ENCODE measurements at places on chromosomes 4 and X.

GRCh38 chr4:84852081-84852480, 114.4 kb downstream of the WDFY3 start:
- no peak for DNase-seq

DNA sequence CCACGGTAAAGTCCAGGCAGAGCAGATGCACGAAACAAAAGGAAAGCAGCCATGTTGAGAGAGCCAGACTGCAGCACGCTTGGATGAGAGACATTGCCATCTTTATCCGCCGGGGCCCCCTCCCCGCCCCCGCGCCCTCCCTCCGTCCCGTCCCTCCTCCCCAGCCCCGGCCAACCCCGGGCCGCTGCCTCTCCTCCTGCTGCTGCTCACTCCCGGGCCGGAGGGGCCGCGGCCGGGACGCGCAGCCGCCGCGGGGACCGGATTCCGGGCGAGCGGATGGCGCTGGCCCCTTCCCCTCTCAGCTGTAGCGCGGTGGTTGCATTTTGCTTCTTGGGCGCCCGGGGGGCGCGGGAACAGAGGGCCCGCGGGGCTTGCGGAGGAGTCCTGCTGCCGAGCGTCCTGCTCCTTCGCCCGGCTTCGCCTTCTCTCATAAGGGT, 542 bp downstream of the RNF150 start:
- no peak for DNase-seq

DNA sequence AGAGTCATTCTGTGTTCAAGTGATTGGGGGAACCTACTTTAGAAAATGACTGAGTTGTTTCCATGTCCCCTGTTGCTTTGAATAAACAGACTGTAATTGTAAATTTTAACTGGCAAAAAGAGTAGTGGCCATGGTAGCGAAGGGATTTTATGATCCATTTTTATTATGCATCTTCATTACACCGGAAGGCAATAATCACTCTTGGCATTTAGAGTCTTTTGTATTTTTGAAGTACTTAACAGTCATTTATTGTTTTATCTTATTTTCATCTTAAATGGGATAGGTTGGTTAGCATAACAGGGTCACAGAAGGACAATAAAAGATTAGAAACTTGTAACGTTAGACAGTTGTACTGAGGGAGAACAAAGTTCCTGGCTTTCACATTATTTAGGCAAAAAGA, 11.0 kb upstream of the OTC start:
- DNase-seq = no peak

GRCh38 chrX:25383196-25383595, 367.4 kb upstream of the ARX start:
- no peak for DNase-seq

- no peak for DNase-seq
These were observed 23.7 kb upstream of the NUDT6 start for GRCh38 chr4:122946142-122946541.

- no peak for DNase-seq
These were observed 26.6 kb downstream of the DRD5 start for GRCh38 chr4:9808077-9808476.

GRCh38 chr4:106409901-106410889, 41.6 kb upstream of the GIMD1 start:
- DNase-seq = no peak

DNA sequence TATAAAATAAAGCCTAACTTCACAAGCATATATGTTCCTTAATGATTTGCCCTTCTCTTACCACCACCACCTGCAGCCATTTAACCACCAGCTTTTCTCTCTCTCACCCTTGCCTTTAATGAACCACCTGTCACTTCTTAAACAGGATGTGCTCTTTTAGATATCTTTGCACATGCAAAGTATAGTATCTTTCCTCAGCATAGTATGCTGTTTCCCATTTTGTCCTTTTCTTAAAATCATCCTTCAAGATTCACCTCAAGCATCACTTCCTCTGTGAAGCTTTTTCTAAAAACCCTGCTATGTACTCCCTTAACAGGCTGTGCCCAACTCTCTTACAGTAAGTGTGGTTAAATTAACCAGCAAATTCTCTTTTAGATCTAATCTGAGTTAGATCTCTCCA, 8.2 kb upstream of the CNOT6L start:
- DNase-seq = no peak

DNA sequence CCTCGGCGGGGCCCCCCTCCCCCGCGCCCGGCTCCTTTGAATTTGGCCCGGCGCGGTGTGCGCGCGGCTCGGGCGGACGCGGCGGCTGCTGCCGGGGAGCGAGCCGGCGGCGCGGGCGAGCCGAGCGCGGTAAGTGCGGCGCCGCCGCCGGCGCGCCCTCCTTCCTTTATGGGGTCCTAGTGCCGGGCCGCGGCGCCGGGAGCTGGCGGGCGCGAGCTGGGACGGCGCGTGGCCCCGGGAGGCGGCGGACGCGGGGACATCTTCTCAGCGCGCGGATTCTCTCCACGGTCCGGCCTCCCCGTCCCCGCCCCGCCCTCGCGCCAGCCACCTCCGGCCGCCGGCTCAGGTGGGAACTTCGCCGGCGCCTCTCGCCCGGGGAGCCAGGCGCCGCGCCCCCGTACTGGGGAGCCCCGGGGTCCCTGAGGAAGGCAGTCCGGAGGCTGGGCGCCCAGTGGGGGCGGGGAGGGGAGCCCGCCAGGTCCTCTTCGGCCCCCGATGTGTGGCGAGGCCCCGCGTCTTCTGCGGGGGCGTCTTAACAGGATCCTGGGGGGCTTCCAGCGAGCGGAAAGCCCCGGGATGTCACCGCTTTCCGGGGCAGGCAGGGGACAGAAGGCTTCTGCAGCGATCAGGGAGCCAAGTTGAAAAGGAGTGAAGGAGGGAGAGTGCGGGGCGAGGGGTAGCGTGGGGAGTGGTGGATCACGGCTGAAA, 98.4 kb upstream of the TENM3 start:
- DNase-seq = peak; percentile 31

GRCh38 chrX:368811-369562, 17.7 kb downstream of the PPP2R3B start:
- no peak for DNase-seq

GRCh38 chr4:40114206-40114605, 57.6 kb downstream of the N4BP2 start:
- no peak for DNase-seq

- DNase-seq = peak; percentile 6
These were observed 95.4 kb upstream of the MAML3 start for GRCh38 chr4:140249351-140249750.

- DNase-seq = no peak
These were observed 408.5 kb downstream of the GLUD2 start for GRCh38 chrX:121455890-121456289.

DNA sequence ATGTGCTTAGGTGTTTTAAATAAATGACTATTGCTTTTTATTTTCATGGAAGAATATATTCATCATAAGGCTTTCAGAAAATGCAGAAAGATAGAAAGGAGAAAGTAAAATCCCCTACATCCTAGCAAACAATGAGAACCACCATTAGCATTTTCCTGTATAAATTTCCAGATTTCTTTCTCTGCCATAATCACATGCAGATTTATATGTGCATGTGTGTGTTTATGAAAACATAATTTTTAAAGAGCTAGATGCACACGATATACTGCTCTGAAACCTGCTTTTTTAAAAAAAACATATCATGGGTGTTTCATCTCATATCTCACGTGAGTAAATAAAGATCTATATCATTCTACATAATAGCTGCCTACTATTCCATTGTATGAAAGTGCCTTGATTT, 26.4 kb upstream of the PPARGC1A start:
- no peak for DNase-seq

- no peak for DNase-seq
These were observed 105.6 kb downstream of the EFNB1 start for GRCh38 chrX:68934421-68934820.

GRCh38 chr4:52554612-52555355, 104.3 kb downstream of the USP46 start:
- DNase-seq = no peak

GRCh38 chr4:96766359-96766758, 926.5 kb downstream of the PDHA2 start:
- DNase-seq = no peak

- DNase-seq = no peak
These were observed 348.1 kb upstream of the ATOH1 start for GRCh38 chr4:93480452-93480851.

- DNase-seq = no peak
These were observed 7.0 kb downstream of the JAKMIP1 start for GRCh38 chr4:6193399-6193798.

DNA sequence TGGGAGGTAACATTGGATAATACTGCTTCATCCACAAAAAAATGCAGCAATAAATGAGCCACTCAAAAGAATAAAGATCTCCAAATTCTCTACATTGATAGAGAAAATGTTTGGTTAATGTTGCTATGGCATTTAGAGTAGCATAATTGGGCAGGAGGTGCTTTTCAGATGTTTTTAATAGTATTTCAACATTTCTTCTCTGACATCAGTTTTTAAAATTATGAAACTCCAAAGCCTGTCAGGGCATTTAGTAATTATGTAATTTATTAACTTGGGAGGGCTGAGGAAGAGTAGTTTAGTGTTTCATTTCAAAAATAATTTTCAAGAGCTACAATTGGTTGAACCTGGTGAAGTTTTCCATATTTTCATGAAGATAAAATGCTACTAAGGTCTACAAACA, 211.3 kb upstream of the INTU start:
- DNase-seq = no peak

DNA sequence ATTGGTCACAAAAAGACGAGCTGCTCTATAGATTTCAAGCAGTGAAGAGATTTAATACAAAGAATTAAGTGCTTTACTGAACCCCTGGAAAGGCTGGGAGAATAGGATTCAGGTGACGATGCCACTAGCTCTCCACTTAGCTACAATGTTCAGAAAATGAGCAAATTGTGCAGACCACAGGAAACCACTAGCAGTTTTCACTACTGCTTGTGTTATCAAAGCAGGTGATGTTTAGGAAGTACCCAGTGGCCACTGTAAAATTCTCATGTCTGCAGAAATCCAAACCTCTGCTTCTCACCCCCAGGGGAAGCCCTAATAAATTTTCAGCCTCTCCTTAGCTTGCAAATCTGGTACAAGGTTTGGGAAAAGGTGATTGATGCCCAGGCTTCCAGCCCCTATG, 165.1 kb downstream of the IL1RAPL1 start:
- DNase-seq = no peak

DNA sequence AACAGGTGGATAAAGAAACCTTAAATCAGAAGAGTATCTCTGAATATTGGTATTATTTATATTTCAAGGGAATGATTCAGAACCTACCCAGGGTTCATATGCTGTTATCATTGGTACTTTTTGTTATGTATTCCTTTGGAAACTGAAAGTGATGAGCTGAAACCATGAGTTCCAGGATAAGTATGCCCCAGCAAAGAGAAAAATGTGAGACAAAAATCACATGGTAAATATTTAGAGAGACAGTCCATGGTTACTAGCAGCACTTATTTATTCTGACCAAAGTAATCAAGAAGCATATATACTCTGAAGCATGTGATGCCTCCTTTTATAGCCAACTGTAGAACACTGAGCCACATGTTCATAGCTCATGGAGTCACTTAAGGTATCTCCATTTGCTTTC, 277.7 kb downstream of the ARAP2 start:
- no peak for DNase-seq

DNA sequence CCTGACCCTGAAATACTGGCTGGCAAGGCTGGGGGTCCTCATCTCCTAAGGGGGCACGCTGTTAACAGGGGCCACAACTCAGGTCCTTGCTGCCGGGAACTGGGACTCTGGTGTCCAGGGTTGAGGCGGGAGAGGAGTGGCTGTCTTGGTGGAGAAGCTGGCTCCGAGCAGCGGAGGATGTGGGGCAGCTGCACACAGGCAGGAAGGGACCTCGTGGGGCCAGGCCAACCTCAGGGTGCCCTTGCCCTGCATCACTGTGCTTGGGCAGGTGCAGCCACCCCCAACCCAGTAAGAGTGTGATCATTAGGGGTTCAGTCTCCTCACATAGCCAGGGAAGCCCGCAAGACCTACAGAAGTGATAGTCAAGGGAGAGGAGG, 12.6 kb upstream of the PDE6B start:
- no peak for DNase-seq

- DNase-seq = no peak
These were observed 48.5 kb upstream of the ARMCX2 start for GRCh38 chrX:101708163-101708562.

DNA sequence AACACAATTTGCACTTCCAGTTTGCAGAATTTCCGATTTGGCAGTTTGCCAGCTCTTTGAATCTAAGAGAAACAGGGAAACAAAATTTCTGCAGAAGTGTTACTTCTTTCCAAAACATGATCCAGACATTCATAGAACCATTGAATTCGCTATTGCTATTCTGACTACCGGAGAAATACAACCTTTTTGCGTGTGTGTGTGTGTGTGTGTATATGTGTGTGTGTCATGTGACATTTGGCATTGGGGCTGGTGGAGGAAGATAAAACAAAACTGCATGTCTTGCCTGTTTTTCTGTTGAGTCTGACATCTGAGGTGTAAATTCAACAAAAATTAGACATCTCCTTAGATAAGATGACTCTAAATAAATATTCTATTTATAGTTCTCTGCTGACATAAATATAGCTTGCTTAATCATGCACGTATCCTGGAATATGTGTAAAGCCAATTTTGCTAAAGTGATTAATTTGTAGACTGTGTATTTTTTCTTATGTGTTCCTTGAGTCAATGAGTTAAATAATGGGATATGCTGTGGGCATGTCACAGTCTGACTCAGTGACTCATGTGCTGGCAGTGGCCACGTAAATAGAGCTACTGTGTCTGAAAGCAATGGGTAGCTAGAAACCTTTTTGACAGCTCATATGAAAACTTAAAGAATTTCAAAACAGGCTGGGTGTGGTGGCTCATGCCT, 98.9 kb downstream of the HPGD start:
- DNase-seq = peak; percentile 64

GRCh38 chr4:95018785-95019184, 261.0 kb downstream of the BMPR1B start:
- no peak for DNase-seq

DNA sequence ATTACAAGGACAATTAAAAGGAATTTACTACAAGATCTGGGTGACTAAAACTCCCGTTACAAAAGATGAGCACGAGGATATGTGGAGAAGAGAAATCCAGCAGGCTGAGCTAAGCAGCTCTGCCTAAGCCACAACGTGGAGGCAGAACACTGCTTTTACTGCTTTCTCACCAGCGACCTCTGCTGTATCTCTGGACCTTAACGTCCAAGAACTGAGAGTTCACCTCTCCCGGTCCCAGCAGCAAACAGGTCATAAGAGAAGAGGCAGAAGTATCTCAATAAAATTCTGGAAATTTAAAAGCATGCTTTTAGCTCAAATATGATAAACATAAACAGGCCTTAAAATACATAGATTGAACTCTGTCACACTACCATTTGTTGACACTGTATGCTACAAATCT, 81.0 kb downstream of the ADGRA3 start:
- peak; percentile 65 for DNase-seq

- DNase-seq = no peak
These were observed 28.1 kb downstream of the DDIT4L start for GRCh38 chr4:100162027-100162685.

- peak; percentile 23 for DNase-seq
These were observed 25.6 kb downstream of the ATP10D start for GRCh38 chr4:47510506-47511143.

DNA sequence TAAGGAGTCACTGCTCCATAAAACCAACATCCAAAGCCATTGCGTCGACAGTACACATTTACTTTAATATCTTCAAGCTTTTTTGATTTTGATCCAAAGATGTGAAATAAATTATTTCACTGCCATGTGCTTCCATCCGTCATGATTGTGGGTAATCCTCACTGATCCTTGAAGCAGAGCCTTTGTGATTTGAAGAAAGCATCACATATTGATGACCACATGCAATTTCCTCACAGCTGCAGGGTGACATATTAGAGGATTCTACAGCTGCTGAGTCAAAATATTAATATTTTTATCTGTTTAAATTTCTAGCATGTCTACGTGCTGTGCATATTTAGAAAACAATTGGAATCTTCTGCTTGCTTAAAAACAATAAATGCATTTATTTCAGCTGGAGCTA, 196.8 kb upstream of the ANXA3 start:
- no peak for DNase-seq

Measured in ACHN (cell line).